ENCODE measurements at places on chromosomes 1 and 21.

- DNase-seq, result no peak
These were observed 239.1 kb upstream of the SGIP1 start for GRCh38 chr1:66294707-66295370.

DNA sequence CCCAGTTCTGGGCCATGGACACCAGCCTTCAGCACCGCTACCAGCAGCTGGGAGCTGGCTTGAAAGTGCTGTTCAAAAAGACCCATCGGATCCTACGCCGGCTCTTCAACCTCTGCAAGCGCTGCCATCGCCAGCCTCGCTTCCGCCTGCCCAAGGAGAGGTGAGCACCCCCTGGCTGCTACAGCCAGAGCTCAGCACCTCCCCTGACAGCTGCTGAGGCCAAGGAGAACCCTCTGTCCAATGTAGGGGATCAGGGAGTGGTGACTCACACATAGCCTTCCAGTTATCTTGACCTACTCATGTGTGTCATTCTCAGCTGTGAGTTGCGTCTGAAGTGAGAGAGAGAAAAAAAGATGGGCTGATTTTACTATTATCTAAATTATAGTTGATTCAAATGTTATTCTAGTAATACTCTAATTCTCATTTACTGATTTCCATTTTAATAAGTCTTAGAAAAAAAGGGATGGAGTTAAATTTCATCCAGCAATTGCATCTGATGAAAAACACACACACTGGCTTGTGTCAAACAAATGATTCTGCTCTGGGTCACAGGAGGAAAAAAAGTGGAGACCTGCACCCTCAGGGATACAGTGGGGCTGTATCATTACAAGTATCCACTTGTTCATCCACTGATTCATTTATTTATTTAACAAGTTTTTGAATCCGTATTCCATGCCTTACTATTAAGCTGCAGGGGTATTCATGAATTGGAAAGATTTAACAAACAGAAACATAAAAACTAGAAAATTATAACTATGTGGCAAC is 108.0 kb downstream of the BRINP2 start:
- no peak for DNase-seq

DNA sequence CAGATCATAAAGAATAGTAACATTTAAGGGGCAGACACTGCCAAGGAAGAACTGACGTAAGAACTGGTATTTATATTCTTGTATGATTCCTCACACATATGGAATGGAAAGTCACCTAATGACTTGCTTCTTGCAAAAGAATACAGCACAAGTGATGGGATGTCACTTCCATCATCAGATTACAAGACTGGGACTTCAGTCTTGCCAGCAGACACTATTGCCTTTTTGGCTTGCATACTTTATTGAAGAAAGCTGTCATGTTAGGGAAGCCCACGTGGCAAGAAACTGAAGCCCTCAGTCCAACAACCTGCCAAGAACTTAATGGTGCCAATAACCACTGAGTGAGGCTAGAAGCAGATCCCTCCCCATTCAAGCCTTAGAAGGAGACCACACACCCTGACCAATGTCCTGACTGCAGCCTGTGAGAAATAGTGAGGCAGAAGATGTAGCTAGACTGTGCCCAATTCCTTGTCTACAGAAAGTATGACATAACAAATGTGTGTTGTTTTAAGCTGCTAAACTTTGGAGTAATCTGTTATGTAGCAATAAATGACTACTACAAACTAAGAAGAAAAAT is 12.0 kb downstream of the EGLN1 start:
- no peak for DNase-seq

GRCh38 chr1:12188115-12188514 is 21.3 kb downstream of the TNFRSF1B start:
- no peak for DNase-seq

- no peak for DNase-seq
These were observed 101.8 kb downstream of the RHOU start for GRCh38 chr1:228837032-228837431.

Data from activated naive CD4-positive, alpha-beta T cell treated with anti-CD3 and anti-CD28 coated beads, Interleukin-2, amount 50 U/mL, for 72 hours (primary cell).